Small intestine (tissue), 16 donors: ENCODE measurements at places on chromosomes 16 and 17.

DNA sequence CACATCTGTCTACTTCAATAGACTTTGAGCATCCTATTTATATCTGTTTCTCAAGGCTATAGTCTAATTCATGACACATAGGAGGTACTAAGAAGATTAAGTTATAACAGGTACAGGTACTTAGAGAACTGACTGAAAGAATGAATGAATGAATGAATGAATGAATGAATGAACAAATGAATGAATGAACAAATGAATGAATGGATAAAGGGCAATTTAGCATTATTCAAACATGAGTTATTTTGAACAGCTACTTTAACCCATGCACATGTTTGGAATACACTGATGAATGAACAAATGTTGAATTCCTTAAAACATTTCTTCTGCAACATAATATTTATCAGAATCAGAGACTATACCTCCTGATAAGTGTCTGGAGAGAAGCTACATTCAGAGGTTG is 1165.6 kb upstream of the CDH8 start:
- no peaks in the 10 kb centered on the region for H3K36me3 ChIP-seq
- H3K4me1 ChIP-seq: no peaks in the 10 kb centered on the region
- no peak for DNase-seq
- no peaks in the 10 kb centered on the region for H3K27me3 ChIP-seq

GRCh38 chr17:37488607-37489196 is 989 bp upstream of the DUSP14 start:
- H3K4me1 ChIP-seq: no peaks in the 10 kb centered on the region
- peak overlapping the region; percentile 67 for H3K27ac ChIP-seq
- no peaks in the 10 kb centered on the region for H3K36me3 ChIP-seq

DNA sequence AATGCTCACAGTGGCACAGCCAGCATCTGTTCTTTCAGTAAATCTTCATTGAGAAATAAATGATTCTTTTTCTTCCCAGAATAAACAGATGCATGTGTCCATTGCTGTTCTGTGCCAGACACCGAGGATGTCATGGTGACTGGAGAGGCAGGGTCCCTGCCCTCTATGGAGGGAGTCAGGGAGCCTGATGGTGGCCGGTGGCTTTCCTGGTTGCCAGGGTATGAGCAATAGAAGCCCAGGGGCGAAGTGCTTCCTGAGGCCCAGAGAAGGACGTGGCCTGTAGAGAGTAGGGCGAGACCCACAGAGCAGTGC is 29.9 kb upstream of the NUDT16L1 start:
- DNase-seq: no peak
- H3K4me1 ChIP-seq: peaks cover 12% of the 10 kb centered on the region
- no peaks in the 10 kb centered on the region for H3K27me3 ChIP-seq
- peak overlapping the region; percentile 91 for H3K27ac ChIP-seq
- peaks cover 98% of the 10 kb centered on the region for H3K36me3 ChIP-seq

GRCh38 chr17:81923302-81924260 is 4.0 kb downstream of the MAFG start:
- DNase-seq: peak; percentile 81
- peak overlapping the region; percentile 60 for H3K27ac ChIP-seq
- H3K4me3 ChIP-seq: peak overlapping the region; percentile 24
- peaks cover 2% of the 10 kb centered on the region for H3K36me3 ChIP-seq

- DNase-seq: no peak
- no peaks in the 10 kb centered on the region for H3K36me3 ChIP-seq
- H3K27ac ChIP-seq: no peak overlapping the region
Measured at GRCh38 chr17:73015722-73016276, 76.7 kb downstream of the SLC39A11 start.

DNA sequence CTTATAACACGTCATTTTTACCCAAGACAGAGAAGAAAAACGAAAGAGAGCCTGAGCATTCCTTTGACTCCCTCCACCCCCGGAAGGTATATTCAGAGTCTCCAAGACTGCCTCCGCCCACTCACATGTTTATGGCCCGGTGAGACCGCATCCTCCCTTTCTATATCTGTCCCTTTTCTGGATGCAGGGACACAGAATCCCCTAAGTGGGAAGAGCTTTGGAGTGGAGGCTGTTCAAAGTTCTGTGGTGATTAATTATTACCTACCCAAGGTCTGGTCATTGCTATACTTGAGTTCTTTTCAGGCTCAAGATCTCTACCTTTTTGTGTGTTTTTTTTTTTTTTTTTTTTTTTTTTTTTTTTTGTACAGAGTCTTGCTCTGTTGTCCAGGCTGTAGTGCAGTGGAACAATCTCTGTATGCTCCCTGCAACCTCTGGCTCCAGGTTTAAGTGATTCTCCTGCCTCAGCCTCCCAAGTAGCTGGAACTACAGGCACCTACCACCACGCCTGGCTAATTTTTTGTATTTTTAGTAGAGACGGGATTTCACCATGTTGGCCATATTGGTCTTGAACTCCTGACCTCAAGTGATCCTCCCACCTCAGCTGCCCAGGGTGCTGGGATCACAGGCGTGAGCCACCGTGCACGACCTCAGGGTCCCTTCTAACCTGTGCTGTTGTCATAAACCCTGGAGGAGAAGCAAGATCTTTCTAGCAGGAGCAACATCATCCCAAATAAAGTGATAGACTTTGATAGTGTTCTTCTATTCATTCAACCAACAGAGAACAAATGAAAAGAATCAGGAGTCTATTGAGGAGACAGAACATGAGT is 407.1 kb downstream of the WWOX start:
- no peaks in the 10 kb centered on the region for H3K27me3 ChIP-seq
- peak overlapping the region; percentile 29 for H3K27ac ChIP-seq
- peaks cover 4% of the 10 kb centered on the region for H3K4me1 ChIP-seq

DNA sequence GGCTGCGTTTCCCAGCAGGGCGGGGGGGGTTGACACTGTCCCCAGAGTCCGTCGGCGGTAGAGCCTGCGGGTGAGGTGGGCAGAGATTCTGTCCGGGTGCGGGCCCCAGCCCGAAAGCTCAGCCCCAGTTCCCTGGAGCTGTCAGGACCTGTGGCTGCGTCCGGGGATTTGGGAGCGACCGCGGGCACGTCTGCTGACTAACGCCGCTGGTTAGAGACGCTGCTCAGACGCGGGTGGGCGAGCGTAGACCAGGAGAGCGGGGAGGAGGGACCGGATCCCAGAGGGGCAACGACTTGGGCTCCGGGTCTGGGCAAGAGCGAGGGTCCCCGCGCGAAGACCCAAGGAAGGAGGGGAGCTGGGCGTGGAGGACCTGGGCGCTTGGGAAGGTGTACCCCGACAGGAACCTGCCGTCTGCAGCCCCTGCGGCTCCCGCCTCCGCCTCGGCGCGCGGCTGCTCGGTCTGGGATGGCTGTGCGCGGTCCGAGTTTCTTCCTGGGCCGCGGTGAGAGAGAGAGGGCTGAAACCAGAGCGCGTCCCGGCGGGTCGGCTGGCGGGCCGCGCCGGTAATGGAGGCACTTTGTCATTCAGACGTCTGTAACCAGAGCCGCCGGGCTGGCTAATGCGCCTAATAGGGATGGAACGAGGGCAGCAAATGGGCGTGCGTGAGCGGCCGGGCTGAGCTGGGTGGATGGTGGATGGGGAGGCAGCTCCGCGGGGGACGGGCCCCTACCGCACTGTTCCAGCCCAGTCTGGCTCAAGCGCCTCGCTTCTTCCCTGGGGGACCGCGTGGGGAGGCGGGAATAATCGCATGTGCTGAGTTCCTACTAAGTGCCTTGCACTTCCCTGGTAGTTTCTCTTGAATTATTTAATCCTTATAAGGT is 2.3 kb downstream of the NGFR start:
- H3K4me3 ChIP-seq: peak overlapping the region; percentile 35
- H3K4me1 ChIP-seq: no peaks in the 10 kb centered on the region
- no peaks in the 10 kb centered on the region for H3K36me3 ChIP-seq
- DNase-seq: no peak
- H3K27me3 ChIP-seq: peaks cover 92% of the 10 kb centered on the region
